ENCODE measurements at places on chromosomes 5 and 9.

GRCh38 chr9:98164912-98165311 lies 27.5 kb downstream of the CORO2A start:
- DNase-seq, result peak; percentile 50

- no peak for DNase-seq
Measured at GRCh38 chr5:38621840-38622437, 65.5 kb upstream of the LIFR start.

GRCh38 chr5:150278046-150278730 lies 11.4 kb downstream of the CAMK2A start:
- DNase-seq, result no peak

GRCh38 chr9:8706998-8707397 lies 907.4 kb upstream of the DMAC1 start:
- DNase-seq, result no peak

- no peak for DNase-seq
Measured at GRCh38 chr5:137273511-137273910, 225.6 kb downstream of the SPOCK1 start.

- DNase-seq, result no peak
Measured at GRCh38 chr5:73437777-73438644, 10.6 kb downstream of the FOXD1 start.

DNA sequence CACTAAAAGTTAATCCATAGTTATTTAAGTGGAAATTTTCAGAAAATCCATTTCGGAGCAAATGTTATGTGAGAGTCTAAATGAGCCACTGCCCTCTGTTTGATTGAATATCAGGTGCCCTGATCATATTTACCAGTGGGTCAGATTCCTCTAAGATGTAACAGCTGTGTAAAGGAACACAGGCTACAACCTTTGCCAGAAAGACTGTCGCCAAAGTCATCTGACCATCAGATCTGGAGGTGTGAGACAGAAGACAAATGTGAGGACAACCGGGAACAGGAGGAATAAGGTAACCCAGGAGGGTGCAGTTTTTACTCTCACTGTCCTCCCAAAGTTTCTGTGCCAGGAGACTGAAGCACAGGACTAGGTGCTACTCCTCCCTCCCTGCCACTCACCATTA lies 90.8 kb downstream of the CAAP1 start:
- DNase-seq, result no peak

- DNase-seq, result no peak
Measured at GRCh38 chr5:165272436-165272835, 1767.0 kb downstream of the MAT2B start.
